Natural killer cell (primary cell): ENCODE measurements at places on chromosomes 6 and 20. TPM values are rescaled to one million over a fixed set of nuclear protein-coding genes. Genes with fewer than 3 reads are reported as not detected.

- no peaks in the 10 kb centered on the region for H3K4me1 ChIP-seq
- no peaks in the 10 kb centered on the region for H3K27me3 ChIP-seq
- H3K27ac ChIP-seq = no peak overlapping the region
These were observed 170.1 kb upstream of the AKAP12 start for GRCh38 chr6:151069641-151070040.

GRCh38 chr6:37763413-37763812 is 56.1 kb upstream of the ZFAND3 start:
- no peak overlapping the region for H3K27ac ChIP-seq
- H3K36me3 ChIP-seq = no peaks in the 10 kb centered on the region
- no peaks in the 10 kb centered on the region for H3K27me3 ChIP-seq
- no peaks in the 10 kb centered on the region for H3K4me1 ChIP-seq

DNA sequence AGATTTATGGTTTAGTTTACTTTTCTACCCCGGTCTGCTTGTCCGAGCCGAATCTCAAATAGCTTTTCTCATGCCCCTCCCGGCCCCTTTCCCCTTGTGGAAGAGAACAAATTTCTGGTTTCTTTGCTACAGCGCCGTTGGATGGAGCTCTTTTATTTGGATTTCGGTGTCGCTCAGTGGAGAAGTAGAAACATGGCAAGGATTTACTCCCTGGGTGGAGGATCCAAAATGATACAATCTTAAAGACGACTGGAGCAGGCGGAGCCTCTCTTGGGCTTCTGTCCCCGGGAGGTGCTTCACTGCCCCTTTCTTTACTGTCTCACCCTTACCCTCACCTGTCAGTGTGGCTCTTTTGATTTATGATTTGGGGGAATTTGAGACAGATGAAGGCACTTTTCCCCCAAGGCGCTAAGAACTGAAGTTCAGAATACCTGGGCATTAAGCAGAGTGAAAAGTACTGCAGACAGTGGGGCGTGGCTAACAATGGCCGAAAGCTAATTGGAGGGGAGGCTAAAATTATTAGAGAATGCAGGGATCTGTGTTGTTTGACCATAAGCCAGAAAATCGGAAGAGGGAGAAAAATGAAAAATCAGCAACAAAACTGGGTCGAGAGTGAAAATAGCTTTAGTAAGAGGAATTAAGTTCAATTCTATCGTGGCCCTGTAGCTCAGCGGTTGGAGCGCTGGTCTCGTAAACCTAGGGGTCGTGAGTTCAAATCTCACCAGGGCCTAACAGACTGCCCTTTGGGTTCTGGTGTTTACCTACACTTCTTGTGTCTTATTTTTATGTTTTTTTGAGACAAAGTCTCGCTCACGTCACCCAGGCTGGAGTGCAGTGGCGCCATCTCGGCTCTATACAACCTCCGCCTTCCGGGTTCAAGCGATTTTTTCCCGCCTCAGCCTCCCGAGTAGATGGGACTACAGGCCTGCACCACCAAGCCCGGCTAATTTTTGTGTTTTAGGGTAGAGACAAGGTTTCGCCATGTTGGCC is 145.1 kb upstream of the ZNF184 start:
- no peak overlapping the region for H3K27ac ChIP-seq
- no peak for DNase-seq
- H3K27me3 ChIP-seq = peaks cover 24% of the 10 kb centered on the region
- H3K4me3 ChIP-seq = no peak overlapping the region

DNA sequence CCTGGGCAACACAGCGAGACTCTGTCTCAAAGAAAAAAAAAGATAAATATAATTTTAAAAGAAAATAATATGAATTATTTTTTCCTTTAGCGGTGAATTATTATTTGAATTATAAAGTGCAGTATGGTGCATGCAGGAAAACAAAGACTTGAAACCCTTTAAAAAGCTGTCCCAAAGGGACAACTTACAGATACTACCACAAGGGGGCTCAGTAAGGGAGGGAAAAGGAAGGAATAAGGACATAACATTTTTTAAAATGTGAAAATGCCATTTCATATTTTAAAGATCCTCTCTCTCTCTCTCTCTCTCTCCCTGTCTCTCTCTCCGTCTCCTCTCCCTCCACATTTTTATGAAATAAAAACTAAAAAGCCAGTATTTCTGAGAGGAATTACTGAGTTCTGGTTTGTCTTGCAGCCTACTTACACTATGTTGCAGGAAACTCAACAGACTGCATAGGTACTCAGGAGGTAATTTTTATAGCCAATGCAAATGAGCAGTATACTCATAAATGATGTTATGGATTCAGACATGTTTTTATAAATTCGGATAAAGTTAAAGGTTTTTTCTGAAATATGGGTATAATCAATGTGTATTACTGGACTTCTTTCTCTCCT is 455.0 kb upstream of the GJE1 start:
- H3K4me1 ChIP-seq = no peaks in the 10 kb centered on the region
- H3K27ac ChIP-seq = no peak overlapping the region
- DNase-seq = no peak
- no peaks in the 10 kb centered on the region for H3K27me3 ChIP-seq

- no peaks in the 10 kb centered on the region for H3K36me3 ChIP-seq
- DNase-seq = no peak
- no peaks in the 10 kb centered on the region for H3K27me3 ChIP-seq
- no peak overlapping the region for H3K27ac ChIP-seq
These were observed 164.8 kb downstream of the TAF4 start for GRCh38 chr20:61900945-61901293.

GRCh38 chr6:28693033-28693750 is 167.5 kb downstream of the GPX5 start:
- H3K36me3 ChIP-seq = no peaks in the 10 kb centered on the region
- peaks cover 31% of the 10 kb centered on the region for H3K27me3 ChIP-seq
- H3K27ac ChIP-seq = no peak overlapping the region
- no peak overlapping the region for H3K4me3 ChIP-seq

DNA sequence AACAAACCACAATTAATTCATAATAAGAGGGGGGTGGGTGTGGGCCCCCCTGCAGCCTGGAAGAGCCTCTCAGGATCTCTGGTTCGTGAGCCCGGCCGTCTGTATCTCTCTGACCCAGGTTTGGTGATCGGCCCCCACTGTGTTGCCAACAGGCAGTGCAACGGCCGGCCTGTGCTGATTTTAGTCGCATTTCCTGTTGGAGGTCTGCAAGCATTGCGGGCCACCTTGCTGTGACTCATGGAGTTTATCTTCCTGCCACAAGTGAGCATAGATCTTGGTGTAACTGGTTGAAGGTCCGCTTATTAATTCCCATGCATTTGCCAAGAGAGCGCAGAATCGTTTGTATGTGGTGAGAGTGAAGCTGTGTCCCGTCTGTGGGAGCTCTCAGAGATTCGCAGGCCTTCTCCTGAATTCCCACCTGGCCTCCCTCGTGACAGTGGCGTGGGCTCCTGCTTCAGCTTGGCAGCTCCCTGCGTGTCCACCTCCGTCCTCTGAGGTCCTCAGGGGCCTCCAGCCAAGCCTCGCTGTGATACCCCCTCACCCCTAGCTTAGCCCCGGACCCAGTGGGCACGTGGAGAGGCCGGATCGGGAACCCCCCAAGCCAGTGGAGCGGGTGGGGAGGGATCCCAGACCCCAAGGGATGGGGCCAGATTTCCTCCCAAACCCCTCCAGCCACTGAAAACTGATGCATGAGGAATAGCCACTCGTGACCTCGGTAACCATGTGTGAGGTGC is 269.8 kb downstream of the CDH4 start:
- DNase-seq = no peak
- no peaks in the 10 kb centered on the region for H3K4me1 ChIP-seq
- H3K27ac ChIP-seq = no peak overlapping the region
- H3K36me3 ChIP-seq = no peaks in the 10 kb centered on the region
- H3K4me3 ChIP-seq = no peak overlapping the region

- no peaks in the 10 kb centered on the region for H3K27me3 ChIP-seq
- H3K4me3 ChIP-seq = no peak overlapping the region
- H3K4me1 ChIP-seq = no peaks in the 10 kb centered on the region
- no peaks in the 10 kb centered on the region for H3K36me3 ChIP-seq
These were observed 35.7 kb downstream of the EDN1 start for GRCh38 chr6:12325872-12326271.

DNA sequence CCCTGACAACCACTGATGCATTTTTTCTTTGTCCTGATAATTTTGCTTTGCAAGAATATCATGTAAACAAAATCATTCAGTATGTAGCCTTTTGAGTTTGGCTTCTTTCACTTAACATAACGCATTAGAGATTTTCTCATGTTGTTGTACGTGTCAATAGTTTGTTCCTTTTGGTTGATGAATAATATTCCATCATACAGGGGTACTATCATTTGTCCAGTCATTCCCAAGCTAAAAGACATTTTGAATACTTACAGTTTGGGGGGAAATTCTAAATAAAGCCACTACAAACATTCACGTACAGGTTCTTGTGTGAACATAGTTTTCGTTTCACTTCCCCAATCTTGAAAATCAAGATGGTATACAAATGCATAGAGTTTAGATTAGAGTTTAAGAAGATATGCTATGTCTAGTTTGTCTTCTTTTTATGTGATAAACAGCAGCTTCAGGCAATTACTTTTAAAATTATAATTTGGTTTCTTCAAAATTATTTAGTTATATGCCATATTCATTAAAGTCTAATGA is 5.2 kb downstream of the HAO1 start:
- no peaks in the 10 kb centered on the region for H3K27me3 ChIP-seq
- H3K4me3 ChIP-seq = no peak overlapping the region
- DNase-seq = no peak
- H3K27ac ChIP-seq = no peak overlapping the region

Gene SNRPB
- total RNA-seq = 160 TPM

DNA sequence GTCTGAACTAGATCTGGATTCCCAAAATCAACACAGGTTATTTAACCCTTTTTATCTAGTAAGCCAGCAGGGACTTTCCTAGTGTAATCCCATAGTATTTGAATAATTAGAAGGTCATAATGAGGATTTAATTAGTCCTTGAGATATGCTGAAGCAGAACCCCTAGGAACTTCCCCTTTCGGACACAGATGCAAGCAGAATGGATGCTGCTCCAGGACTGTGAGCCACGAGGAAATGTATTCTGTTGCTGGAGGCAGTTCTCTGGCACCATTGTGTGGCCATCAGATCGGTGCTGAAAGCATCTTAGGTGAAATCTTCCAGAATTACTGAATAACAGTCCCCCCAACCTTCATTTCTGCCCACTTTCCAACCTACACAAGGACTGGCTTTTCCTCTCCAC is 206.9 kb downstream of the TMEM242 start:
- no peak overlapping the region for H3K4me3 ChIP-seq
- peaks cover 6% of the 10 kb centered on the region for H3K36me3 ChIP-seq
- no peak overlapping the region for H3K27ac ChIP-seq
- H3K27me3 ChIP-seq = no peaks in the 10 kb centered on the region
- no peaks in the 10 kb centered on the region for H3K4me1 ChIP-seq
- DNase-seq = no peak

GRCh38 chr6:71220466-71220865 is 68.1 kb upstream of the OGFRL1 start:
- no peak overlapping the region for H3K4me3 ChIP-seq
- H3K4me1 ChIP-seq = no peaks in the 10 kb centered on the region
- no peaks in the 10 kb centered on the region for H3K36me3 ChIP-seq
- no peaks in the 10 kb centered on the region for H3K27me3 ChIP-seq
- H3K27ac ChIP-seq = no peak overlapping the region

- no peak overlapping the region for H3K4me3 ChIP-seq
- no peaks in the 10 kb centered on the region for H3K27me3 ChIP-seq
- DNase-seq = no peak
- no peaks in the 10 kb centered on the region for H3K36me3 ChIP-seq
These were observed 696.5 kb upstream of the CITED2 start for GRCh38 chr6:140070846-140071473.

- no peak for DNase-seq
- H3K36me3 ChIP-seq = no peaks in the 10 kb centered on the region
- H3K4me1 ChIP-seq = peaks cover 9% of the 10 kb centered on the region
- H3K4me3 ChIP-seq = no peak overlapping the region
- no peak overlapping the region for H3K27ac ChIP-seq
- no peaks in the 10 kb centered on the region for H3K27me3 ChIP-seq
These were observed 489.1 kb downstream of the PREX1 start for GRCh38 chr20:48338717-48339116.

GRCh38 chr6:143405373-143406154 is 44.9 kb downstream of the ADAT2 start:
- H3K36me3 ChIP-seq = no peaks in the 10 kb centered on the region
- H3K4me1 ChIP-seq = peaks cover 11% of the 10 kb centered on the region
- no peaks in the 10 kb centered on the region for H3K27me3 ChIP-seq
- no peak overlapping the region for H3K27ac ChIP-seq
- DNase-seq = no peak

DNA sequence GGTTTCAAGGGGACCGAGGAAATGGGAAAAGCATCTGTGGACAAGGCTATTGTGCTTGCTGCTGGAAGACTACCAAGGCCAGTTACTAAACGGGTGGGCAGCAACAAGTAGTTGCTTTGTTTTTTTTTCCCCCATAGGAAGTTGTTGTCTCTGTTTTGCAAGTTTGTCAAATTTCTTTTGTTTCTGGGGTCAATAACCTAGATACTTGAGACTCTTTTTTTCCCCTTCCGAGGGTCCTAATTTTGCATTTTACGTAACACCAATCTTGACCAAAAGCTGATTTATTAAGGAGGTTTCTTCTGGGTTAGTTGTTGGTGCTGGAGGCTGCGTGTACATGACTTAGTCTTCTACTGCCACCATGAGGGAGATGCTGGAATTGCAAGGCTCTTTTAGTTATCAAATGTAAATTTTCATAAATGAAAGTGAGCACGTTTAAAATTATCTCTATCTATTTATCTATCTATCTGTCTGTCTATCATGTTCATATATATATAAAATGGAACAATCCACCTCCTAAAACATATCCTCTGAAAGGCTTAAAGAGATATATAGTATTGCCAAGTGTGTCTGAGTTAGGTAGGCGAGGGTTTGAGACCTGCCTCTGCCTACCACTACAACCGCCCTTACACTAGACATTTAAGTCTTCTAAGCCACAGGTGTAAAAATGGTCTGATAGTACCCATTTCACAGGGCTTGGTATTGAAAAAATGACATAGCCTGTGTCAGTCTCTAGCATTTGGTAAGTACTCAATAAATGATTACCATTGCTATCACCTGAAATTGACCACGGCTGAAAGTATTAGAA is 60.2 kb downstream of the GCLC start:
- no peak overlapping the region for H3K27ac ChIP-seq
- H3K4me3 ChIP-seq = no peak overlapping the region
- H3K4me1 ChIP-seq = peaks cover 3% of the 10 kb centered on the region
- peak; percentile 51 for DNase-seq
- H3K27me3 ChIP-seq = peaks cover 8% of the 10 kb centered on the region

Gene IDH3B
- 149 TPM for total RNA-seq

DNA sequence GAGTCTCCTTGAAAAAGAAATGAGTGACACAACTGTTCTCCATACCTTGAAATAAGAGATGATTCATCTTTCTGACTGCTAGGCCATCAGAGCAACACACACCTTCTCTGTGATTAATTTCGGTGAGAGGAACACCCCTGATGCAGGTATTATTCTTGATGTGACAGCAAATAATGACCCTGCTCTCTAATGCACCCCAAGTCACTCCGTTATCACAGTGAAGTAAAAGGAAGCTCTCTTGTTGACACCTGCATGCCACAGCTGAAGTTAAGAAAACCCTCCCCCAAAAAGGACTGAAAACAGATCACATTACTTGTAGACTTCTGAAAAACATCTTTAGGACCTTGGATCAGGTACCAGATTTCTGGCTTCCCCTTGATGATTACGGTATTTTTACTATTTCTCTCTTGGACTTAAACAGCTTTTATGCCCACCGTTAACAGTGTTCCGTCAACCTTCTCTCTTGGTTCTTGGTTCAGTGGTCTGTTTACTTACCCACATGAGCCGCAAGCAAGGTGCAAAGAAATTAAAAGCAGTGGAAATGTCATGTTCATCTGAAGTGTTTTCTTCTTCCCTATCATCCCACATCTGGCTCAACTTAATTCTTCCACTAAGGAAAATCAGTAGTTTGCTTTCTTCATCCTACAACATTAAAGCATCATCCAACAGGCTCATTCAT is 249.7 kb downstream of the GMPR start:
- H3K36me3 ChIP-seq = peaks cover 2% of the 10 kb centered on the region
- H3K4me1 ChIP-seq = peaks cover 24% of the 10 kb centered on the region
- no peak overlapping the region for H3K4me3 ChIP-seq
- H3K27me3 ChIP-seq = no peaks in the 10 kb centered on the region
- peak overlapping the region; percentile 33 for H3K27ac ChIP-seq
